Stimulated activated CD8-positive, alpha-beta memory T cell treated with anti-CD3 and anti-CD28 coated beads, Interleukin-7, amount 100 ng/mL, for 24 hours (primary cell): ENCODE measurements at places on chromosomes 7 and 10.

GRCh38 chr10:11207560-11207844 is 189.8 kb downstream of the CELF2 start:
- DNase-seq = no peak

GRCh38 chr10:133336577-133337369 is at the start of gene CALY:
Gene CALY (minus strand): TSS chr10:133336896. CDS start chr10:133328989, 7,907 bp downstream.
- peak; percentile 30 for DNase-seq

DNA sequence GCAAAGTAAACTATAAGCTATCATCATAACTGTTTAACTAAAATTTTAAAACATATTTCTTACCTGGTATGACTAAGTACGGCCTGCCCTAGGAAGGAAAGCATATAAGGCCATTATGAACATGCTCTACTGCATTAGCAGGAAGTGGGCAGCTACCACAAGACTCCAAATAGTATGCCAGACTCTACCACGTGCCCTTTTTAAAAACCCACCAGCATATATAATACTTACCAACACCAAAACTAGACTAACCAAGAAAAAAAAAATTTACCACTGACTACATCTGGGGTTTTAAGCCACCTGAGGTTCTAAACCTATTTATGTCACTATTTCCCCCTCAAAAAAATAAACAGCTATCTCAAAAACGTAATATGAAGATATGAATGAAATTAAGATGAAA is 30.1 kb downstream of the NUDCD3 start:
- no peak for DNase-seq

- DNase-seq = no peak
Observed at GRCh38 chr7:143238289-143238980, 16.6 kb downstream of the TAS2R40 start.

DNA sequence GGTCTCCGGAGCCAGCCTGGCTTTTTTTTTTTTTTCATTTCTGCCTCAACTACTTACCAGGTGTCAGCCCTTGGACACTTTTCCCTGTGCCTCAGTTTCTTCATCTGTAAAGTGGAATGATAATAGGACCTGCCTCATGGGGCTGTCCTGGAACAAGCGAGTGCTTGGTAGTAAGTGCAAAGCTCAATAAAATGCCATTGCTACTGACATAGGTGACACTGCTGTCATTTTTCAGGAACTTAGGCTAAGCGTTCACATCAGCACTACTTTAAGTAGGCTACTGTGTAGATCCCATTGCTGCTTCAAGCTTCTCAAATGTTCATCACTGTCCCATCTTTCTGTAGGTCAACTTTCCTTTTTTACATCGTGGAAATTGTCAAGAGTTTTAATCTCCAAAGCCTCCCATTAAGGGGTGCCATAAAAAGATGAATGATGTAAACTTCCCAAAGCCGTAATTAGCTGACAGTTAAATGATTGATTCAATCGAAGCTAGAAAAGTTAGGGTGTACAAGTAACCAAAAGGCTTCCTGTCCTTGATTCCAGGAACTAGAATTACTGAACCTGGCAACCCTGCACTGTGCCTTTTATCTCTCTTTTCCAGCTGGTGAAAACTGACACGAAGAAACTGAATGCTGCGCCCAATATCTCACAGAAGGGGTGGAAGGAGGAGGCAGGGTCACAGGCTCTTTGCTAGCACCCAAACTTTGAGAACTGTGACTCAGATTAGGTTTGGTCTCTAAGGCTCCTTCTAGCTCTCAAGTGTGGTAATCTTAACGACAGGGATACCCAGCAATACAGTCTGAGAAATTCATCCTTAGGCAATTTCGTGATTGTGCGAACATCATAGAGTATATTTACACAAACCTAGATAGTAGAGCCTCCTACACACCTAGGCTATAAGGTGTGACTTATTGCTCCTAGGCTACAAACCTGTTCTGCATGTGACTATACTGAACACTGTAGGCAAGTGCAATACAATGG is 861 bp upstream of the USP6NL start:
- no peak for DNase-seq

- no peak for DNase-seq
Observed at GRCh38 chr7:21507627-21508343, 35.1 kb upstream of the DNAH11 start.

DNA sequence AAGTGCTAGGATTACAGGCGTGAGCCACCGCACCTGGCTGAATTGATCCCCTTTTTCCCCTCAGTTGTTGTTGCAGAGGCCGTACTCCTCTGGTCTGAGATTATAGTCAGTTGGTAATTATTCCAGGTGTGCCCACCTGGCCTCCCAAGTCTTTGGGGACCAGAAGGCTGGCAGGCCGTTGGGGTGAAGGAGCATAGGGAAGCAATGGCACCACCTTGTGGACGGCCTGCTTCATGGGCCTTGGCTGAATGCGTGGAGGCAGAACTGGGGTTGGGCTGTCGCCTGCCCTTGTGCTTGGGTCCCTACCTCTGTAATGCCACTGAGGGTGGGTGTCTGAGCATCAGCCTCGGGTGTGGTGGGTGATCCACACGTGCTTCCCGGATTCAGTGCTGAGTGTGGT is 125.7 kb downstream of the RGS10 start:
- peak; percentile 51 for DNase-seq

DNA sequence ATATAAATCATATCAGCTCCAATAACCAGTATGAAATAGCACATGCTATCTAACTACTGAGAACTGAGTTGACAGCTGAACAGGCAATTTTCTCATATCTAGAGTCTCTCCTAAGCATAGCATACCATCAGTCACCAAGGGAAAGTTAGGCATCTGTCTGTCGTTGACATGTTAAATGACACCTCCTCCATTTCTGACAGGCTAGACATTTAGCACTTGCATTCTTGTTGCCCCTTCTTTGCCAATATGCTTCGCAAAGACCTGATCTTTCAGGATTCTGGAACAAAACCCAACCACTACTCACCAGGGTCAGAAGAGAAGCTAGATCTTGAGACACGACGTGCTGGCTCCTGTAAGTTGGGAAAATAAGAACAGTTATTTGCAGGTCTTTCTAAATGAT is 10.0 kb downstream of the MKI67 start:
- no peak for DNase-seq

- no peak for DNase-seq
Observed at GRCh38 chr7:64874562-64875250, 28.4 kb upstream of the ZNF273 start.

DNA sequence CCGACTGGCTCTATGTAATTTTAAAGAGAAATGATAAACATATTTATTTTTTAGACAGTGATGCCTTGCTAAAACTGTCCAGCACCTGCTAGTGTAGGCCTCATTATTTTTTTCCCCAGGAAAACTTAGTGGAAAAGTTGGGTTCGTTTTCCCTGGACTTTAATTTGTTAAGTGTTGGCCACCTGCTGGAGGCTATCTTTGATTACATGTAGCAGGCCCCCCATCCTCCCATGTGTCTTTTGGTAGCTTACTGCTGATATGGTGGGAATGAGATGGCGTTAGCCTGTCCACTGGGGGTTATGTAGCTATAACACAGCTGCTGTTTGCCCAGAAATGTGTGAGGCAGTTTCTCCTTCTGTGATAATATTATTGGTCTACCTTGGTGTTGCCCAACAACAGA is 265.0 kb downstream of the SORCS3 start:
- no peak for DNase-seq

DNA sequence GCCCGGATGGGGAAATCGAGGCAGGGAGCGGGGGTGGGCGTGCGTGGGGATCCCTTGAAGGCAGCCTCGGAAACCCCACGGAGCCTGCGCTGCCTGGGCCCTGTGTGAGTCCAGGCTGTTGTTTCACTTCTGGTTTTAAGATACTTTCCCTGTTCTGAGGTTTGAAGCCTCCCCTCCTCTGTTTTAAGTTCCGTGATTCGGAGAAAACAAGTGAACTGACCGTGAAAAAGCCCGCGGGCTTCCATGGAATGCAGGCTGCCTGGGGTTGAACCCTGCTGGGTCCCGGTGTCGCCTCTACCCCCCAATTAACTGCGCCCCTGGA is 401 bp downstream of the LRRC27 start:
- DNase-seq = no peak

DNA sequence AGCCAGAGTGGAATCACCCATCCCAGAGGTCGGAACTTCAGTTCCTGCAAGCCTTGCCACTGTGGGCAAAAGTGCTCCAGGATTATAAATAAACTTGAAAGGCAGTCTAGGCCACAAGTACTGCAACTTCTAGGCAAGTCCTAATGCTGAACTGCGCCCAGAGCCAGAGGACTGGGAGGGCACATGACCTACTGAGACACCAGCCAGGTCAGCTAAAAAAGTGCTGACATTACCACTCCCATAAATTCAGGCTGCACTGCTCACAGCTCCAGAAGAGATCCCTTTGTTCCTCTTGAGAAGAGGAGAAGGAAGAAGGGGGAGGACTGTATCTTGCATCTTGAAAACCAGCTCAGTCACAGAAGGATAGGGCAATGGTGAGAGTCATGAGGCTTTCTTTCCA is 1084.1 kb upstream of the PHF14 start:
- DNase-seq = no peak

DNA sequence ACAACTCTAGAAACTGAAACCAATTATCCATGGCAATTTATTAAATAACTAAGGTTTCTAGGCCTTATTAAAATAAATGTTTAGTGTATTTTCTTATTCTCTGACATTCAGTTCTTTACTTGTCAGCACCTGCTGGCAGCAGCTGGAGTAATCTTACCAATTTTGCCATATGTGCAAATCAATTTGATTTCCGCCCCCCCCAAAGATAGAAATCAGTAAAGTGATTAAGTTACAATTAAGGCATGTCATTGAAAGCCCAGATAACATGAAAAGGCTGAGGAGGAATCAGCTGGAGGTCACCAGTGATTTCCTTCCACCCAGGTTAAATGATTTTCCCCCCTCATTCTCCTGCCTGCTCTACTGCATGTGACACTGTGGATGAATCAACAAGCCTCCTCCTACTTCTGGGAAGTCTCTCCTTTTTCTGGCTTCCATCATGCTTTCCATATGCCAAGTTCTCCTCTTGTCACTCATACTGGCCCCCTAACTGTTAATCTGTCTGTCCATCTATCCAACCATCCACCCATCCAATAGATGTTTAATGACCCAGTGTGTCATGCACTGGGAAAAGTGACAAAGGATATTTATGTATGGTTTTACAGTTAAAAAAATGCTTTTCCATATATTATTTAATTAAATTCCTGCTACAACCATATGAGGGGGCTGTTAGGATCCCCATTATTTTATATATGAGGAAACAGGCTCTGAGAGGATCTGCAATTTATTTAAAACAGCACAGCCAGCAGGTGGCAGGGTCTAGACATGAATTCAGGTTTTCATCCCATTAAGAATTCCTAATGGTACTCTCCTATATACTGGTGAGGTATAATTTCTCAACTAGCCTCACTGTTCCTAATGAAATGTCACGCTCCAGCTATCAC is 116.5 kb downstream of the ATXN7L1 start:
- no peak for DNase-seq

- no peak for DNase-seq
Observed at GRCh38 chr10:10043083-10043482, 974.6 kb upstream of the CELF2 start.

GRCh38 chr7:10076660-10077300 is 896.9 kb upstream of the PHF14 start:
- no peak for DNase-seq

DNA sequence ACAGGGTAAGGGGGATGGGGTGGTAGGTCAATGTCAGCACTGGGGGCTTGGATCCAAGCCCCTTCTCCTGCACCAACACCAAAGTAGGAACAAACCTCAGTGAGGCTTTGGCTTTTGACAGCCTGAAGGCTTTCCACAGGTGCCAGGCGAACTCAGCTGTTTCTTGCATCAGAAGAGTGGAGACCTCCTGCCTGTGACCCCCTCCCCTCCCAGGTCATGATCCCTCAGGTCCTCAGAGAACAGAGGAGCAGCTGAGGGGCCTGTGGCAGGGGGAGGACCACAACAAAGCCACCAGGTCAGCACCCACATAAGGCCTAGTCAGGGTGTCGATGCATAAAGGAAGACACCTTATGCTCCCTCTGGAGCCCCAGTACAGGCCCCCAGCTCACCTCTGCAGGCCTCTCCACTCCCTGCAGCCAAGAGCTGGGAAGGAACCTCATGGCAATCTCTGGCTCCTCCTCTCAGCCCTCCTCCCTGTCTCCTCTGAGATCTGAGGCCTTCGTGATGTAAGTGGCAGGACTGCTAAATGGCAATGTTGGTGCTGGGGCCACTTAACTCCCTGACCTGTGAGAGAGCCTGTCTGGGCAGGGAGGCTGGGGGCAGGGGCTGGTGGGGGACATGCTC is 19.1 kb upstream of the PRRT4 start:
- DNase-seq = no peak

DNA sequence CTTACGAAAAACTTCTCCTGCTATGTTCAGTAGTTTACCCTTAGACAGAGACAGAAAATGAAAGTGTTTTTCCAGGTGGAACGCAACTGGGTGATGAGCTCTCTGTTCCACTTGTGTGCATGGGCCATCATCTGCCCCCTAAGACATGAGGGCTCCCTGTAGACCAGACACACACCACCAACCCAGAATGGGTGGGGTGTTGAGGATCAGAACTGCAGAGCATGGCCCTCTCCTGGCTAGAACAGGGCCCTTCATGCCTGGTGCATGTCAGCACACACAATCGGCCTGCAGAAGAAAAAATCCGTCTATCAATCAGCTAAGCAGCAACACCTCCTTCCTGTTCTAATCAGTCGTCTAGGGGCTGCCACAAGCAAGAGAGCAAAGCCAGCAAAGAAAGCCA is 186.2 kb upstream of the INHBA start:
- no peak for DNase-seq

GRCh38 chr10:111083222-111084095 is 6.6 kb downstream of the ADRA2A start:
- no peak for DNase-seq

- no peak for DNase-seq
Observed at GRCh38 chr7:40213856-40214255, 79.1 kb downstream of the SUGCT start.

- DNase-seq = no peak
Observed at GRCh38 chr7:17021205-17021604, 139.4 kb upstream of the AGR3 start.

GRCh38 chr10:72277996-72278667 is 4.4 kb downstream of the DDIT4 start:
- DNase-seq = no peak

DNA sequence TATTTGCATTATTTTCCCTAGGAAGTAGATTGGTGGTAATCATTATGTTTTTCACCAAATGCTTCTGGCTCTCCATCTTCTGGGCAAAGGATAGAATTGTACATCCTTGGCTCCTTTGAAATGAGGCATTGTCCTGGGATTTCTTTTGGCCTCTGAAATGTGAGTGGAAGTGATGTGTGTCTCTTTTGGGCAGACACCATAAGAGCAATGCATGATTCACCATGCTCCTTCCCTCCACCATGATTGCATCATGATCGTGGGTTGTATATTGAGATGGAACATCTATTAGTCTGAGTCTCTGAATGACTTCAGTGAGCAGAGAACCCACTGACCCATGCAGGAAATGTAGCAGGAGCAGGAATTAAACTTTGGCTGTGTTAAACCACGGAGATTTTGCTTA is 49.2 kb downstream of the ADRA2A start:
- DNase-seq = no peak

- no peak for DNase-seq
Observed at GRCh38 chr7:70494225-70495032, 637.5 kb upstream of the GALNT17 start.
